CD4-positive, alpha-beta T cell treated with Interferon gamma for 1 hour (primary cell): ENCODE measurements at places on chromosomes 3 and 15.

DNA sequence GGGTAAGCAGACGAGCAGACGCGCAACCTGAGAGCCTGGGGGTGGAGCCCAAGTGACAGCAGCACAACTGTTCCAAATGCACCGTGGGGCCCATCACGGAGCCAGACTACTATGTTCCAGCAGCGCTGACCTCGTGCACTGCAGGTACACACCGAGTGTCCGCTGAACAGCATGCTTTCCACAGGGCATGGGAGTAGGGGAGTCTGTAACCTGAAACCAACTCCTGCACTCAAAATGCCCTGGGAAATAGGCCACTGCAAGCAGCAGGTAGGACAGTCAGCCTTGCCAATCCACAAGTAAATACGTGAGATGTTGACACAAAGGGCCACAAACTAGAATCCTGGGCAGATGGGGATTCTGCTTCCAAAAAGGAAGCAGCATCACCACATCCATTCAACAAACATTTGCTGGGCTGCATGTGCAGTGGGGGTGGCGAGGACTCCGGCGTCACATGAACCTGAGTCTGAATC, 73.9 kb downstream of the TBC1D2B start:
- DNase-seq: no peak

GRCh38 chr3:57048052-57048671, 12.3 kb upstream of the SPATA12 start:
- DNase-seq: no peak

DNA sequence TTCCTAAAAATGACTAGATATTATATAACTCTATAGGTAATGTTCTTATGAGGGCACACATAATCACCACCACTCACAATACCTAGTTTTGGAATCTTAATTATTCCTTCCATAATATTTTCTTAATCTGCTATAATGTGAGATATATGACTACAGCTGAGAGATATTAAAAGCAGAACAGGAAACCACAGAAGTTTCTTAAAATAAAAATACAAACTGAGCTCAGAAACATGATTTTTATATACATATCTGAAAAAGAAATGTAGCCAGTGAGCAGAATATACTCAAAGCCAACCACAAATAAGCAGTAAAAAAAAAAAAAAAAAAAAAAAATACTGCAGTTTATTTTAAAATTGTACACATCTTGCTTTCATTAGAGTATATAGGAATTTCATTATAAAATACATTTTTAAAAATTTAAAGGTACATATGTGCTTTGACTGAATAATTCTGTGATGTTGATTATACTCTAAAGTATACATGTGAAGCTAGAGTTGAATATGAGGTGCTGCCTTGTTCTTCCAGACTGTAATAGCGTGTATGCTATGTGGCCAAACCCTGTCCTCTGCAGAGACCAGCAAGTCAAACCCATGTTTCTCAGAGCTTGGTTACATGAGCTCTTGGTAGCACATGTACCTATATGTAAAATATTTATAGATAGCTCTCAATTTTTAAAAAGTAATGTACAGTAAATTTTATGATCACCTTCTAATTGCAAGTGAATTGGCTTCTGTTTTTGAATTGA, 175.0 kb downstream of the UBE2E2 start:
- DNase-seq: no peak

DNA sequence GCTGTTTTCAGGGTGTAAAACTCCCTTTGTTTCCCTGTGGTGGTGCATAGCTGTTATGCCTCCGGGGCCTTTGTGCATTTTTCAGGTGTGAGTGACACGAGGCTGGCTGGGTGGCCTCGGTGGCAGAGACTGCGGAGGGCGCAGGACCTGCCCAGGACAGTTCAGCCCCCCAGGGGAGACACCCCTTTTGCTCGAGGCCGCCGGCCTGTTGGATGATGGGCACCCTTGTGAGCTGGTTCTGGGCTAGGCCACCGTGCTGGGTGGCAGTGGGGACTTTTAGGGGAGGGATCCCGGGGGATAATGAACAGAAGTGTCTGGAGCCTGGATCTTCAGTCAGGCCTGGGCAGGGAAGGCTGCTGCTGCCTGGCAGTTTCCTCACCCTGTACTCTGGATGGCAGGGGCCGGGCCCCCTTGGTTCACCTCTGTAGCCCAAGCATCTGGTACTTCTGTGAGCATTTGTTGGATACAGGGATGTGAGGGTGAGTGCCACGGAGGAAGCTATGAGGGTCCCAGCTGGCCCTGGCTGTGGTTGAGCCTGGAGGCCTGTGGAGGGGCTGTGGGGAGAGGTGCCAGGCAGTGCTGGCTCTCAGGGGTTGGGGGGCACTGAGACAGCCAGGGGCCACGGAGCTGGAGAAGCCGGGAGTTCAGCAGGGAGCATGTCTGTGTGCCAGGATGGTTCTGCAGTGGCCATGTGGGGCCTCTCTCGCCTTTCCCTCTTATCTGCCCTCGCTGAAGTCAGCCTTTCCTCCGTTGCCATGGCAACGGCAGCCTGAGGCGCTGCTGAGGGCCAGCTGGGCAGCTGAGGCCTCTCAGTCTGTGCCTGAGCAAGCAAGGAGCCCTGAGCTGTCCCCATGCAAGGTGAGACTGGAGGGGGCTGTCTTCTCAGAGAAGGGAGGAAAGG, 49.0 kb downstream of the KY start:
- DNase-seq: no peak

DNA sequence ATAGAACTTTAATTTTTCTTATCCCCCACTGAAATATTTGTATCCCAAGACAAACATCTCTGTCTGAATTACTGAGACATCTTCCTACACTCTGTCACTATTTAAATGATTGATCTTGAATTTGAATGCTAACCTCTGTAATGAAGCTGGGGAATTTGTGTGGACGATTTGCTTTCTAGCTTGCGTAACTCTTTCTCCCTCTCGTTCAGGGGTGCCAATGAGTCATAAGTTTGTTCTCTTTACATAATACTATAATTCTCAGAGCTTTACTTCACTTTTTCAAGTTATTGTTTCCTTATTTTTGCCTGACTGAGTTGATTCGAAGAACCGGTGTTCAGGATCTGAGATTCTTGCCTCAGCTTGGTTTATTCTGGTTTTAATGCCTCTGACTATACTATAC, 783.3 kb upstream of the CADM2 start:
- no peak for DNase-seq
